Stimulated activated CD4-positive, alpha-beta T cell treated with anti-CD3 and anti-CD28 coated beads, TNF-alpha, amount 100 ng/mL, for 24 hours (primary cell): ENCODE measurements at places on chromosomes 16 and 17.

- no peak for DNase-seq
These were observed 610.7 kb downstream of the KCNJ2 start for GRCh38 chr17:70780031-70780430.

DNA sequence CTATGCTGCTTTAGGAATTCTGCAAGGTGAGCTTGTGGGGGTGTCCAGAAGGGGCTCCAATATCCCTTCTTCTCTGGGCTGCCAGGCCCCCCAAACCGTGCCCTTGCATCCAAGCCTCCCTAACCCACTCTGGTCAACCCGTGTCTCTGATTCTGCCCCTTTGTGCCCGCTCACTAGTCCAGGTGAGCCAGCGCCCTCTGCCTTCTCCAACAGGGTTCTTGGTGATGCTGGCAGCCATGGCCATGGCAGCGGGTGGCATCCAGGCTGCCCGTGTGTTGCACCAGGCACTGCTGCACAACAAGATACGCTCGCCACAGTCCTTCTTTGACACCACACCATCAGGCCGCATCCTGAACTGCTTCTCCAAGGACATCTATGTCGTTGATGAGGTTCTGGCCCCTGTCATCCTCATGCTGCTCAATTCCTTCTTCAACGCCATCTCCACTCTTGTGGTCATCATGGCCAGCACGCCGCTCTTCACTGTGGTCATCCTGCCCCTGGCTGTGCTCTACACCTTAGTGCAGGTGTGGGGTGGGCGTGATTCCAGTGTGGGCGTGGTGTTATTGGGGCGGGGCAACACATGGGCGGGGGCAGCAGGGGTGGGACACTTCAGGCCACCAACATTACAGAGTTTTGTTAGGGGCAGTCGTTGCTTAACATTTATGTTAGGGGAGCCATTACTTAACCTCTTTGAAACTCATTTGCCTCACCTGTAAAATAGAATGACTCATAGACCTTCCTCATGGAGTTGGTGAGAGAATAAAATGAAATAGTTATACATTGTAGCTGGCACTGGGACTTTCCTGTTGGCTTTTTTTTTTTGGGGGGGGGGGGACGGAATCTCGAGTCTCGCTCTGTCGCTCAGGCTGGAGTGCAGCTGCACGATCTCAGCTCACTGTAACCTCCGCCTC lies 31.4 kb downstream of the ANKRD40 start:
- DNase-seq = no peak

GRCh38 chr17:83054518-83055125 lies 24.8 kb upstream of the METRNL start:
- DNase-seq = no peak

- no peak for DNase-seq
These were observed 17.1 kb downstream of the ZNF213 start for GRCh38 chr16:3152027-3152276.

- no peak for DNase-seq
These were observed 62.2 kb downstream of the MPRIP start for GRCh38 chr17:17104494-17104893.

DNA sequence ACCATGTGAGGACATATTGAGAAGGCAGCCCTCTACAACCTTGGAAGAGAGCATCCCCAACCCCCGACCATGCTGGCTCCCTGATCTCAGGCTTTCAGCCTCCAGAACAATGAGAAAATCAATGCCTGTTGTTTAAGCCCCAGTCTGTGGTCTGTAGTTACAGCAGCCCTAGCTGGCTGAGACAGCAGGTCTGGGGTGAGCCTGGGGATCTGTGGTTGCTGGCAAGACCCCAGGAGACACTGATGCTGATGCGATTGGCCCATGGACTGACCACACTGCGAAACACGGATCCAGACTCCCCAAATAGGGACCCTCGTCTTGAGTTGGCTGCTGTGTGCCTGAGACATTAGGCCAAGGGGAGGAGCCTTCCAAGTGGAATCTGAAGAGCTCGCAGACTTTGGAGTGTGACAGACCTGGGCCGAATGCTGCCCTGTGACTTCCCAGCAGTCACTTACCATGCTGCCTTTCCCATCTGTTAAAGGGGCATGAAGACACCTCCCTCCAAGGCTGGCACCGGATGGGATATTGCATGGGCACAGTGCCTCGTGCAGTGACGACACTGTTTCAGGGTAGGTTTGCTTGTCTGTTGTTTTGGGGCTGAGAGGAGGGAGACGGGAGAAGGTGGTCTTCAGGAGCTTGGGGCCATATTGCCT lies 147.8 kb upstream of the RPL38 start:
- DNase-seq = no peak

DNA sequence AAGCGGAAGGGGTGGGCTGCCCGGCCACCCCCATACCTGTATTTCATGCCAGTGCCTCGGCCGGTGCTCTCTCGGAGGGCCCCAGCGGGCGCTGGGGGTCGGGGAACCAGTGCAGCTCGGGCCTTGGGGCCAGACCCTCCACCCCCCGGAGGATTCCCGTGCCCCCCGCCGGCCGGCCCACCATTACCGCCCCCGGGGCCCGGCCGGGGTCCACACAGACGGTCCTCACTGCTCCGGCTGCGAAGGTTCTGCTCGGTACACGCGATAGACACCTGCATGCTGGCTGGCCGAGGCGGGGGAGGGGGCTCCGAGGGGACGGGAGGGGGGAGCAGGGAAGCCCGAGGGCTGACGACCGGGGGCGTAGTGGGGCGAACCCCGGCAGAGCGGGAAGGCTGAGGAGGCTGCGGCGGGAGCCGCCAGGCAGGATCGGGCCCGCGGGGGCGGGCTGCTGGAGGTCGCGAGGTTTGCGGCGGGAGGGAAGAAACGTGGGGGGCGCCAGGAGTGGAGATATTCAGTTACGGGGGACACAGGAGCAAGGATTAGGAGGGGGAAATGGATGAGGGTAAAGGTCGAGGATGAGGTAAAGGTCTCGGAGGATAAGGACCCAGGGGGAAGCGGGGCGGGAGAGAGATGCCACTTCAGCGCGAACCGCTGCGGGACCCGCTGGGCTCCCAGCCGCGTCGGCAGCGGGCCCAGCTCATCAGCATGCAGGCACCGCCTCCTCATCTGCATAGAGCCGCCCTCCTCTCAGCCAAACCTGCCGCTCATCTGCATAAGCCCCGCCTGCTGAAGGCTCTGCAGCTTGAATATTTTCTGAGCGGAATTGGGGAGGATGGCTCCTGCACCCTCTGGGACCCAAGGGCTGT lies at the start of gene KCNAB3:
Gene KCNAB3 (minus strand): TSS at position 699 of the 866 bp plus-strand sequence. CDS start 421 bp downstream, at position 278.
- no peak for DNase-seq

DNA sequence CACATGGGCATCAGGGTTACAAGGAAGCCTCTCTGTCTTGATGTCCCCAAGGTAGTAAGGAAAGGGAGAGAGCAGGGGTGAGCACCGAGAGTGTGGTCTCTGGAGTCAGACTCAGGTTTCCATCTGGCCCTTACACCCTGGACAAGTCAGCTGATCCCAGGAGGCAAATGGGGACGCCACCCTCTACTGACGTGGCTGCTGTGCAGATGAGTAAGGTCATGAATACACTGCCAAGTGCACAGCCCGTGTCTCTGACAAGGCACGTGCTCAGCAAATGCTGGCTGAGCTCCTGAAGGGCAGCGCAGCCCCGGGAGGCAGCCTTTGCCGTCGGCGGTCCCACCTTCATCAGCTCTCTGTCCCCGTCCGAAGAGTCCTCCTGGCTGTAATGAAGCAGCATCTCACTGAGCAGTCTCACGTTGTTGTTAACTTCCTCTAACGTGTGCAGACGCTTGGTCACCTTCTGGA lies 19.4 kb downstream of the GGA3 start:
- DNase-seq = no peak

DNA sequence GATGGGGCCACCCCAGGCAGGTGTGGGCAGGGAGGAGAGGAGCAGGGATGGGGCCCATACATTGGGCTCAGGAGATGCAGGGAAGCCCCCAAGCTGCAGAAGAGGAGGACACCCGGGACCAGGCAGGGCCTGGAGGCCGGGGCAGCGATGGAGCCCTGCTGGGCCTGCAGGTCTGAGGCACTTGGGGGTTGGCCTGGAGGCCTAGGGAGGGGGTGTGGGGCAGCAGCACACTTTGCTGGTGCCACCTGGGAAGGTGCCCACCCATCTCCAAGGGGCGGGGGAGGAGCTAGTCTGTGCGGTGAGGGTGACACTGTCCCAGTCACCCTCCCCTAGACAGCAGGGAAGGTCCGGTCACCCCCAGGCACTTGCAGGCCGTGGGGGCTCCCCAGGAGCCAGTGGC lies 6.4 kb upstream of the CCDC57 start:
- DNase-seq = no peak

GRCh38 chr17:74374858-74375257 lies 7.6 kb downstream of the GPR142 start:
- DNase-seq = no peak

GRCh38 chr17:80260791-80261158 lies at the start of gene RNF213:
TSS of gene RNF213 (plus strand) at chr17:80260852. CDS start at chr17:80263682, 2,830 bp downstream.
- DNase-seq = peak; percentile 40

DNA sequence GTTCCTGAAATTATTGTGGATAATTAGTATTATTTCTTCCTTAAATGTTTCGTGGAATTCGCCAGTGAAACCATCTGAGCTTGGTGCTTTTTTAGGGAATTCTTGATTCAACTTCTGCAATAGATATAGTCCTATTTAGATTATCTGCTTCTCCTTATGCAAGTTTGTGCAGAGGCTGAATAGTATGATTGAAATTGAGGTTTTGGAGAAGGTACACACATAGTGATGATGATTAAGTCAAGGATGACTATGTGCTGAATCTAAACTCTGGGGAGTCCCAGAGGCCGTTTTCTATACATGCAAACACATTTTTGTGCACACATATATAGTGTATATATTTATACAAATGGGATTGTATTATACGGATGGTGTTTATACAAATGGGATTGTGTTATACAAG lies 5.2 kb upstream of the MYH4 start:
- DNase-seq = no peak

DNA sequence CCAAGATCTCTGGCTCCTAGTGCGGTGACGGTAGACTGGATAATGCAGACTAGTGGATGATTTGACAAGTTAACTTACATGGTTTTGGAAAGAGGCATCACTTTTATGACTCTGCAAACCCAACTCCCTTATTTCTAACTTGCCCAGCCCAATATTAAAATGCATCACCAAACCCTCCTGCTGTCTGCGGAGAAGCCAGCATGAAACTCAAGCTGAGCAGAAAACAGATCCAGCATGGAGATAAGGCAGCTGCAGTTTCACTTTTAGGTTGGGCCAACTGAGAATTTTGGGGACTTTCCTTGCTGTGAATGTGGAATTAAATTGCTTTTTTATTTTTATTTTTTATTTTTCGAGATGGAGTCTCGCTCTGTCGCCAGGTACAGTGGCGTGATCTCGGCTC lies 27.8 kb downstream of the CDH1 start:
- no peak for DNase-seq

DNA sequence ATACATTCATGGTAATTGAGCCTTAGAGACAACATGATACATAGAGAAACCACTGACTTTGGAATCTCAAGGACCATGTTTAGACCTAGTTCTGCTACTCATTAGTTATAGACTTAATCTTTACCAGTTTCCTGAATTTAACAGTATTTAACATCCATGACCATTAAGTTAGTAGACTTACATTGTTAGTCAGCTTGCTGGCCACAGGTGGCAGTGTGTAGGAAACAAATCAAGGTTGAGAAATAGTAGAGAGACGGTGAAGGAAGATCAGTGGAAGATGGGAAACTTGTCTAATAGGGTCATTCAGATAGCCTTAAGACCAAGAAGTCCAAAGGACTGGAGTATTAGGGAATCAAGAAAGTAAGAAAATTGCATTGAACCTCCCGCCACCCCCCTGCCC lies 31.0 kb downstream of the OMG start:
- no peak for DNase-seq

DNA sequence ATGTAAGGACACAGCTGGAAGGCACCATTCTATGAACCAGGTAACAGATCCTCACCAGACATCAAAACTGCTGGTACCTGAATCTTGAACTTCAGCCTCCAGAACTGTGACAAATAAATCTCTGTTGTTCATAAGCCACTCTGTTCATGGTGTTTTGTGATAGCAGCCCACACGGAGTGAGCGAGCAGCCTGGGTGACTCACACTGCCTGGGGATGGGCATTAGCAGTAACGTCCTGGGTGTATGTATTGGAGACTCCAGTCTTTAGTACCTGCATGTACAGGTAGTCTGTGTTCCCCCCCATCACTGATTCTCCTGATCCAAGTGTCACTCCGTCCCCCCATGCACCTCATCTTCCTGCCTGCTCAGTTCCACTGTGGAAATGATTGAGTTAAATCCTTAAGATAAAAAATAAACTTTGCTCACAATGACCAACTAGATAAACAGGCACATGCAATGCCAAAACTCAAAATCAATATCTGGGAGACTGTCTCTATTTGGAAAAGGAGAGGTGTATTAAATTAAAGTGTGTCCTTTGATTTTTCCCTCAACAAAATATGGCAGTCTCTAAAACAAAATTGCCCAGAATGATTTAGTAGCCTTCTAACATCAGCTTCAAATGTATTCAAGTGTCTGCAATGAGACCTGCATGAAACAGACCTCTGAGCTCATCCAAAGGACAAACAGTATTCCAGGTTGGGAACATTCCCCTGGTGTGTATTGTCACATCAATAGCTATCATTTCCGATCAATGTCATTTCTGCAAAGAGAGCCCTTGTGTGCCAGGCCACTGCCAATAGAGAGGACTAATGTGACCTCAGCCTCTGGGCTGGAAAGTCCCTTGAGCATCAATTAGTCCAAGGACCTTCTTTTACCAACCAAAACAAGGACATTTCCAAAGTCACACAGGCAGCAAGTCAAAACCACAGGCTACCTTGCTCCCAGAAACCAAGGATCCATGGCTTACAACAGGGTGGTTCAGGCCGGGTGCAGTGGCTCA lies 12.2 kb upstream of the VAT1L start:
- no peak for DNase-seq

GRCh38 chr17:45270828-45271418 lies 9.0 kb upstream of the SPATA32 start:
- peak; percentile 31 for DNase-seq

DNA sequence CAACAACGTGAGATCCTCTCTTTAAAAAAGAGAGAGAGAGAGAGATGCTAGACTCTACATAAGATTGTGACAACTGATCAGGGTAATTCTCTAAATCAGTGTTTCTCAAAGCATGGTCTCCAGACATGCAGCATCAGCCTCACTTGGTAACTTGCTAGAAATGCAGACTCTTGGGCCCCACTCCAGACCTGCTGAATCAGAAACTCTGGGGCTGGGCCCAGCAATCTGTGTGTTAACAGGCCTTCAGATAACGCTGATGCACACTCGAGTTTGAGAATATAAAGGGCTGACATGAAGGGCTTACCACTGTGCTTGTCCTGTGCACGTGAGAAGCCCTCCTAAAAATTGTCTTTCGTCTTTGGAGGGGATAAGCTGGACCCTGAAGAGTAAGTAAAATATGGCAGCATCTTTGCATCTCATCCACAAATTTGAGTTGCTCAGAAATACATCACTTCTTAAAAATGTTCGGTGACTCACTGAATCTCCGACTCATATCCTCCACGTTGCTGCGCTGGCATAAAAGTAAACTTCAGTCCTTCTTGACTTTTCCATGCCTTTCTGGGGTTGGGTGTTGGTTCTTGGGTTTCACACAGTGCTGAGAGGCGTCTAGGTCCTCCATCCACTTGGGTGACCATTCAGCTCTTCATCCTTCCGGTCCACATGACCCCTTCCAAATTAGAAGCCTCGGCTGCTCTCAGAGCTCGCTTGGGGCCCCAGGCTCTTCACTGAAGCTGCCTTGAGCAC lies 26.1 kb upstream of the KDM8 start:
- DNase-seq = peak; percentile 35
